ENCODE measurements at places on chromosomes 7 and 10. TPM values are rescaled to one million over a fixed set of nuclear protein-coding genes. Genes with fewer than 3 reads are reported as not detected.

Gene ASAH2
- total RNA-seq: 1.9 TPM

- no peak for DNase-seq
Measured at GRCh38 chr7:31051598-31052486, at the start of gene ADCYAP1R1. TSS of gene ADCYAP1R1 (plus strand) at chr7:31052308. CDS start at chr7:31063265, 10,957 bp downstream.

DNA sequence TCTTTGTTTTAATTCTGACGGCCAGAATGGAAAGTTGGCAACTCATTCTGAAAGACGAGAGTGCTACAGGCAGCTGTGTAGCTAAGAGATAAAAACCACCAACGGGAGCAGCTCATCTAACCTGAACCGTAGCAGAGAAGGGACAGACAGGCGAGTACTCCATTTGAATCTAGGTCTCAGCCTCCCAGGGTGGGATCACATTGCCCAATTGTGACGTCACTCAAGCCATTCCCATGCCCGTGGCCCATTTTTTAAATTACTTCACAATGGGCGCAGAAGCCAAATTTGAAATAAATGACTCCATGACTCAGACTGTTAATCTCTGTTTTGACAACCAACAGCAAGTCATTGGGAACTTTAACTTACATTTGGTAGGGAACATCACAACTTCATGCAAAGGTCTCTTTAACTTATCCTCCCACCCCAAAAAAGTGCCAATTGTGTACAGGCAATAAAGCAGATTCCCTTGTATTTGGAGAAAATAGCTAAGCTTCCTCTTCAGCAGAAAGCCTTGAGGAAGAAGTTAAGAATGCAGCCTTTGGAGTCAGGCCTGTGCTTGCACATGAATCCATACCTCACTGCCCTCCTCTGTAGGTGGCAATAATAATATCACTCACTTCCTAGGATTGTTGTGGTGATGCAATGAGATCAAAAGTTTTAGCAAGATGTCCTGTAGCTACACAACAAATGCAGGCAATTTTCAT, 93.2 kb upstream of the KIF5B start:
- DNase-seq: no peak

GRCh38 chr7:99489235-99489634, 10.8 kb downstream of the ZNF394 start:
- DNase-seq: no peak

All from cardiac septum (tissue), 1 donor.